Stimulated activated naive CD4-positive, alpha-beta T cell (primary cell): ENCODE measurements at places on chromosomes 12 and 14.

GRCh38 chr12:120874547-120875245 lies 29.5 kb downstream of the SPPL3 start:
- no peak for DNase-seq

GRCh38 chr12:24414480-24414879 lies 465.0 kb upstream of the SOX5 start:
- no peak for DNase-seq

DNA sequence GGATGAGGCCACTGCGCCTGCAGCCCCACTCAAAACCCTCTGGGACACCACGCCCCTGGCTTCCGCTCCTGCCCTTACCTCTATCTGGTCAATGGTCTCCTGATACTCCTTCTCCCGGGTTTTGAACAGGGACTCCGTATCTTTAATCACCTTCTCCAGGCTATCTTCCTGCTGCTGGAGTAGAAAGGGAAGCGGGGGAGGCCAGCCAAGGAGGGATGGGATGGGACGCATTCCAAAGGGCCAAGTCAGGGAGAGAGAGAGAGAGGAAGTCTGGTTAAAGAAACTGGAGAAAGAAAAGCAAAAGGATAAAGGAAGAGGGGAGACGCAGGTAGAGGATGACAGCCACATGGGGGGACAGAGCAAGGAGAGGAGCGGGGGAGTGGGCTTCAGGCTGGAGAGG lies 7.9 kb downstream of the IFFO1 start:
- no peak for DNase-seq

- DNase-seq, result no peak
Observed at GRCh38 chr12:133080026-133080367, 726 bp upstream of the ZNF140 start.
